Kidney capillary endothelial cell (primary cell): ENCODE measurements at places on chromosomes 13 and 19.

DNA sequence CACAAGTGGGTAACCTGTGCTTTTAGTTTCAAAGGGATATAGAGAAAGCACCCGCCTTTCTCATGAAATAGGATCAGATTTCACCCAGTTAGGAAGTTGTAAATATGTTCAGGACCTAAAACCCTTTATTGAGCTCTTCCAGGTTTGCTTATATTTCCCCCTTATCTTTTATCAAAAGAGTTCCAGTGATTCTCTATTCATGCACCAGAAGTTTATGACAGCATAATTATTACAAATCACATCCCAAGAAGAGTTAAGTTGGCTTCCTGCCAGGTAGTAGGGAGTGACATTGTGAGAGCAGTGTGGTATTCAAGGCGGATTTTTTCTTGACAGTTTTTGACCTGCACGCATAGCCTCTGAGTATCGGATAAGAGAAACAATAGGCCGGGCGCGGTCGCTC, 190.3 kb downstream of the STK24 start:
- no peak for DNase-seq

DNA sequence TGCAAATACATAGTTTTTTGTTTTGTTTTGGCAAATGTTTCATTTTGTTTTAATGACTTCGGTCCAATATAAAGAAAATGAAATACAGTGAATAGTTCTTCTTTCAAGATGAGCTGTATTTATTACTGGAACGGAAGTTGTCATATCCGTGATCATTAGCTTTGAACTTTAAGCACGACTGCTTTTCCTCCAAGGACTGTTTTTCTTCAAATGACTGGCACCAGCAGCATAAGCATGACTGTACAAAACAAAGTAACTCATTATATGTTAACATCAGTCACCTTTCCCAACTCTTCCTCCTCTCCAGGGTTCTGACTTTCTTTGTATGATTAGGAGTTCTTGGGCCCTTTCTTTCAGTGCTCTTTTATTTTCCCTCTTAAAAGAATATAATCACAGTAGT, 20.5 kb downstream of the EDNRB start:
- peak; percentile 87 for DNase-seq

- DNase-seq, result no peak
Observed at GRCh38 chr13:97255515-97256021, 33.4 kb downstream of the MBNL2 start.

GRCh38 chr13:93982179-93982918, 497.1 kb downstream of the DCT start:
- no peak for DNase-seq

DNA sequence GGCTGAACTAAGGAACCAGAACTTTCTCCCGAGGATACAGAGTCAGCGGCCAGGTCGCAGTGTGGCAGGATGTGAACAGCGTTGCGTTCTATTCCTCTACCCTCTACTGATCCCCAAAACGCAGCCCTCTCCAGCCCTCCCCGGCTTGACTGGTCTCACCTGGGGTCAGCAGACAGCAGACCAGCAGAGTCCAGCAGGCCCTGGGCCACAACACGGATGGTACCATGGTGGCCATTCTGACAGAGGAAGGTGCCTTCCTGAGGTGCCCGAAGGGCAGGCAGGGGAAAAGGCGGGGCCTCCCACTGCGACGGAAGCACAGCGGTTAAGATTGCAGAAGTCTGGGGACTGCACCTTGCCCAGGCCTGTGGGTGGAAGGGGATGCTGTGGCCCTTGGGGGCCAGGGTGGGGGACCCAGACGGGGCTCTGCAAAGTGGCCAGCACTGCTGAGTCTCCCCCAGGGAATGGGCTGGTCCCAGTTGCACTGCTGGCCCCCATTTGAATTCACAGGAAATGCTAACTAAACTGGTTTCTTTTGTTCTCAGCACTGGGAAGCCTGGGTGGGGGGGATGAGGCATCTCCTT, at the start of gene ICAM3:
TSS of gene ICAM3 (minus strand) at position 245 of the 581 bp plus-strand sequence. CDS start at position 235, 10 bp downstream.
- no peak for DNase-seq

GRCh38 chr13:22836475-22836874, 344.3 kb upstream of the SGCG start:
- no peak for DNase-seq

DNA sequence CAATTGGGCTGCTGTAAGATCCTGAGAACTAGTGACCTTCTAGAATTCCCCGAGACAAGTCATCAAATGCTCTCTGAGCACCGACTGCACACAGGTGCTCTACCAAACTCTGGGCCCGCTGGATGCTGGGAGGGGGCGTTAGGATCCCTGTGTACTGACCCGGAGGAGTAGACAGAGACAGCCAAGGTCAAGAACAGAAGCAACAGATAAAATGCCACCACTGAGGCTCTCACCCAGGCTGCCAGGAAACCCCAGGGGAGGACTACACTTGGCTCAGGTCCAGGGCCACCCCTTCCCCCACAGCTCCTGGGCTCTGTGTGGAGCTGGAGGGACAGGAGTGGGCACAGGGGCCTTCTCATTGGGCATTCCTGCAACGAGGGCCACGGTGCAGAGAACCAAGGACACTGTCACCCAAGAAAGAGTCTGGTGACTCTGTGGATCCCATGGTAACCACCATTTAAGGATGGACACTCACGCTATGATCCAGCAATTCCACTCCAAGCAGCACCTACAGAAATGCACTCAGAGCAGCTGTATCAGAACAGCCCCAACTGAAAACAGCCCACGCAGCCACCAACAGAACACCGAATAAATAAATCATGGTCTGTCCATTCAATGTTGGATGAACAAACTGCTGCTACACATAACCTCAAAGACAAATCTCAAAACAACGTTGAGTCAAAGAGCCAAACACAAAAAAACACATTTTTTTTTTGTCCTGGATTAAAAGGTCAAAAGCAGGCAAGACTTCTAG, 16.8 kb upstream of the SLC35E1 start:
- no peak for DNase-seq

DNA sequence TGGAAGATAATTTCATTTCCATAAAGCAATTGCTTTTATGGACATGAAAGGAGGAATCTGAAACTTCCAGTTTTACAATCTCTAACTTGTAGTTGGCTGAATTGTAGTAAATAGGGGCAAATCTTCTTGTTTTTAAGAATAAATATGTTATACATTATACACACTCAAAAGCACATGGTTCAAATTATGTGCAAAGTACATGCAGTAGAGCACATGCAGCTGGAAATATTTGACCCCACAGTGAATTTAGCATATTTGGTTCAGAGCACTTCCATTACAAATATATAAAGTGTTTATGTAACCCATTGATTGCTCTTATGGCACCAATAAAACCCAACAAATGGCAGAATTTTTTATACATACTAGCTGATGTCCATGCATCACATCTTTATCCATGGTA, 180.5 kb downstream of the IRS2 start:
- no peak for DNase-seq

DNA sequence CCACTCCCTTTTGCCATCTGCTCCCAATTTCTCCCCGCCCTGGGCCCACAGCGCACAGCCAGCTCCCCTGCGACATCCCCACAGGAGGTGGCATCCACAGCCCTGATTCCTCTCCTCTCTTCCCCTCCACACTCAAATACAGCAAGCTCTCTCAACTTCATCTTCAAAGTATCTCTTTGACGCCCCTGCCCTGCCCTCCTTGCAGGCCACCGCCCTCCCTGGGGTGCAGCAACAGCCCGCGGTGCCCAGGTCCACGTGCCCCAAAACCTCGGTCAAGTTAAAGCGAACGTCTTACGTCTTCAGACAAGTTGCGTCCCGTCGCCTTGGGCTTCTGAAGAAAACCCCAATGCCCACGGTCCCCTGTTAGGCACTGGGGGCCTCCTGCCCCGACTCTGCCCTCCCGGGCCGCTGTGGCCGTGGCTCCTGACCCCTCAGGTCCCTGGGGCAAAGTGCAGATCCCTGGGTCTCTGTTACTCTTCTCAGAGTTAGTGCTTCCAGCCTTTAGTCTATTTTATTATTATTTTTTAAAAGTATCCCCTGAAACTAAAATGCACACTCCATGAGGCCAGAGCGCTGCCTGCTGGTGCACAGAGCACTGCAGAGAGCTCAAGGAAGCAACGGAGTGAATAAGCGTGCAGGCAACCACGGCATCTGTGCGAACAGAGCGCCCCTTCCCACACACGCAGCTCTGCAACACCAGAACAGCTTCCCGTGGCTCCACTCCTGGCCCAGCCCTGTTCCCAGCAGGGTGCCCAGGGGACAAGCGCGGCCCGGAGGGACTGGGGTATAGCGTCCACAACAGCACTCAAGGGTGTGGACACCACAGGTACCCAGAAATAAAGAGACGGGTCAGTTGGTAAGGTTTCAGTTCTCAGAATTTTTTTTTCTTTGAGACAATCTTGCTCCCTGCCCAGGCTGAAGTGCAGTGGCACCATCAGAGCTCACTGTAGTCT, 26.4 kb downstream of the IL17D start:
- no peak for DNase-seq

DNA sequence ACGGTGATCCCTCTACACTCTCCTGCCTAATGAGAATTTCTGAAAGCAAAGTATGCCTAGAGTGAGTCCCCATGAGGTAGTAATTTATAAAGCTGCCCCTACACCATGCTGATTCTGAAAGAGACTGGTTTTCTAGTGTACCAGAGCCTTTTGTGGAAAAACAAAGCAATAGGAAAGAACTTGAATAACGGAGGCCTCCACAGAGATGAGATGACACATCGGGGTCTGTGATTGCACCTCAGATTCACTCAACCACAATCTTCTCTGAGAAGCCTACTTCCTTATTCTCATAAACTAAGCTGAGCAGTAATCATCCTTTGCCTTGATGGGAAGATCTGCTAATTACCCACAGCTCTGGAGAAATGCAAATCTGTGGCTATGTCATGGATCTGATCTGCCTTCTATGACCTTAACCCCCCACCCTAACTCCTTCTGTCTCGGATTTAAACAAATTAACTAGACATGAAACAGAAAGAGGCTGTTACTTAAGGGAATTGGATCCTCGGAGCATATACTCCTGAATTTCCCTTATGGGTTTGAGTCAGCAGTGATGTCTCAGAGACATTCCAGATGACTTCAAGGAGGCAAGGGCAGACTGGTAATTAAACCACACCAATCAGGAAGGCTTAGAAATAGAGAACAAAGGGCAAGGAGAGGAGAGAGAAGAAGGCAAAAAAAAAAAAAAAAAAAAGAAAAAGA, 128.0 kb downstream of the DCT start:
- no peak for DNase-seq
